ENCODE measurements at places on chromosomes 3 and 15.

DNA sequence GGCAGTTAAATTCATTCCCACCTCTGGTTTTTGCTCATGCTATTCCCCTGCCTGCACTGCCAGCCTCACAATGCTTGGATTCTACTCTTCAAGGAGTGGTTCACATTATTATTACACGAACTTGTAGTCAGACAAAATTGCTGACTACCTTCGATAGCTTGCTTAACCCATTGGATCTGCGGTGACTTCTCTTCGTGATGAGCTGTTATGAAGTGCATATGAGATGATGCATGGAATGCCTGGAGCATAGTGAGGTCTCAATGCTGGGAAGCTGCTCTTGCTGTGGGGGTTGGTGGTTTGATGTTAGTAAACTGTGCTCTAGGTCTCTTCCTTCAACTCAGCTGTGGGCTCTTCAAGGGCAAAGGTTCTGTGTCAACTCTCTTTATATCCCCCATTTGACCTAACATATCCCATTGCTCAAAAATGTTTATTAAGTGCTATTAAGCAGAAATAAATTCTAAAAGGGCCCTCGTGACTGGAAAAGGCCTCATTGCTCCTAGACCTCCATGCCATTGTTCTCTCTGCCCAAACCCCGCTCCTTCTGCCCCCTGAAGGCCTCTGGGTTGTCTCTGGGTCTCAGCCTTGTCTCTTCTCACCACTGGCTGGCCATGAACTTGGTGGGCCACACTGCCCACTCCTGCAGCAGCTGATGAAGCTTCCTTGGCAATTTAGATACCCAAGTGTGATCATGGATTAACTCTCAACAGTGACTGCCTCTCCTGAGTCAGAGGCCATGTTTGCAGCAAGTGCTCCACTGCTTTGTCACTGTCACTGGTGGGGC lies 4.5 kb upstream of the SLCO2A1 start:
- DNase-seq = no peak

DNA sequence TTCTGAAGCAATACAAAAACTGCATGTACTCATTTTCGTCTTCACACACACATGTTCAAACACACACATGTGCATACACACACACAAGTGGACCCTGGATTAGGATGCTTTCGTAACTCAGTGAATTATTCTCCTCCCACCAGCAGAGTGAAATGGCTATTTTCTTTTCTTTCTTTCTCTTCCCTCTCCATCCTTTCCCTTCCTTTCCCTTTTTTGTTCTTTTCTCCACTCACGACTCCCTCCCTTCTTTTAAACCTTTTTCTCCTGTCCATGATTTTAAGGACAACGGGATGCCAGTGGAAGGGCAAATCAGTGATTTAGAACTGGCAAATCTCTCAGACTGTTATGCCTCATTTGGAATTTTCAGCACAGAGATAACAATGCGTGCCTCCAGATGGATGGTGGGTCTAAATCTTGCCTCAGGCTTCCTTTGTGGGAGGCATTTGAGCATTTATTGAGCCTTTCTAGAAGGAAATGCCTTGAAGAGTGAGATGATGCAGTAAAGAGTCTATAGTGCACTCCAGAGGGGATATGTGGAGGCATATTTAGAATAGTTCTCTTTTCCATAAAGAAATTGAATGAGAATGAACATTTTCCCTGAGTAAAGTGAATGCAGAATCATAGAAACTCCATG lies 130.4 kb upstream of the SLC7A14 start:
- no peak for DNase-seq

DNA sequence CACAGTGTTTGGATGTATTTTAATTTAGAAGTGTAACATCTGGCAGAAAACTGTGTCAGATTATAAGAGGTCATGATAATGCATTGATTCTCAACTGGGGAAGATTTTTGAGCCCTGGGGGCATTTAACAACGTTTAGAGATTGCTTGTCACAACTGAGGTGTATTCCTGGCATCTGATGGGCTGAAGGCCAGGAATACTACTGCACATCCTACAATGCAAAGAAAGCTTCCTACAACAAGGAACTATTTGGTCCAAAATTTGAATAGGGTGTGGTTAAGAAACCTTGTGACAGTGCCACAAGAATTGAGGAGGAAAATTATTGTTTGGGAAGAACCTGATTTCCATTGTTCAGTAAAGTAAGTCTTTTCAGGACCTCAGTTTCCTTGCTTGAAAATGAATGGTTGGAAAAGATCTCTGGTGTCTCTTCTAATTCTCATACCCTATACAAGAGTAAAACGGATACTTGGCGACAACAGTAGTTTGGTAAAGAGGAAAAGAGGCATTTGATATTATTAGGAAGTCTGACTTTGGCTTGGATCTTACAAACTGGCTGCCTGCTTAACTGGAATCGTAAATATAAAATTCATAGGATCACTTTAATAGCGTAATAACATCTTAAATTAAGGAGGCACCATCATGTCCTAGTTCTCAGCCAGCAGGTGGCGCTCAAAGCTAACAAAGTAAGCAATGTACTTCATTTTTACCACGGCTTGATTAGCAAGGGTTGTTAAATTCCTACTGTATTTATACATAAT lies 4.3 kb downstream of the DAZL start:
- DNase-seq = peak; percentile 78

GRCh38 chr3:126969586-126969985 lies 13.3 kb upstream of the PLXNA1 start:
- no peak for DNase-seq

- DNase-seq = peak; percentile 55
These were observed 31.8 kb downstream of the CCNL1 start for GRCh38 chr3:157127831-157128767.

GRCh38 chr3:154972951-154973350 lies 107.2 kb upstream of the MME start:
- DNase-seq = no peak

All from kidney capillary endothelial cell (primary cell).